ENCODE measurements at places on chromosomes 12 and 14.

DNA sequence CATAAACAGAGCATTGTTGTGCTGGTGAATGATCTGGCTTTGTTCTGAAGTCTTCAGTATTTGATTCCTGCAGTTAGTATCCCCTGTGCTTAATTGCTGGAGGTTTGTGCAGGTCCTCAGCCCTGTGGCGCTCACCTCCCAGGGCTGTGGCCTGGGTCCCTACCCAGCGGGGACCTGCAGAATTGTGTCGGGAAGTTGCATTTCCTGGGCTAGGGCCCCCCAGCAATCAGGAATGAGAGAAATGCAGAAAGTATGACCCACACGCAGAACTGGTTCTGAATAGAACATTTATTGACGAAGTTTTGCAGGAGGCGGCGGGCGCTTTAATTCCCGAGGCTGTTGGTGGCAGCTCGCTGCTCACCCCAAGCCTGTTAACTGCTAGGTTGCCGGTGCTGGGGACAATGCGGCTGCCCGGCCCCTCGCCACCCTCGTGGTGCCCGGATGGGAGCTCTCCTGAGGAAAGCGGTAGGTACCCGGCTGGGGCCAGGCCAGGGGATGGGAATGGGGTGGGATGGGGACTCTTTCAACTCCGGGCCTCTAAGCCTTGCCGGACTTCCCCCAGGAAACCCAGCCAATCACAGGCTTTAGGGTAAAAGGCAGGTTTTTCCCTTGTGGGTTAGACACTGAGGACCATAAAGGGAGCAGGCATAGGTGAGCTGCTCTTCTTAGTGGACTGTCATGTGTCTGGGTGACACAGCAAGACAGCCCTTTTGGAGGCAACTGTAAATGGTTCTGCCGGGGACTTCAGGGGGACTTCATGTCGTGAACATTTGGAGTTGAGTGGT is 11.6 kb downstream of the PLEKHG3 start:
- DNase-seq = no peak

- DNase-seq = no peak
These were observed 47.7 kb downstream of the CYP46A1 start for GRCh38 chr14:99731547-99732435.

GRCh38 chr12:46150735-46151134 is 118.1 kb downstream of the SLC38A1 start:
- DNase-seq = no peak

DNA sequence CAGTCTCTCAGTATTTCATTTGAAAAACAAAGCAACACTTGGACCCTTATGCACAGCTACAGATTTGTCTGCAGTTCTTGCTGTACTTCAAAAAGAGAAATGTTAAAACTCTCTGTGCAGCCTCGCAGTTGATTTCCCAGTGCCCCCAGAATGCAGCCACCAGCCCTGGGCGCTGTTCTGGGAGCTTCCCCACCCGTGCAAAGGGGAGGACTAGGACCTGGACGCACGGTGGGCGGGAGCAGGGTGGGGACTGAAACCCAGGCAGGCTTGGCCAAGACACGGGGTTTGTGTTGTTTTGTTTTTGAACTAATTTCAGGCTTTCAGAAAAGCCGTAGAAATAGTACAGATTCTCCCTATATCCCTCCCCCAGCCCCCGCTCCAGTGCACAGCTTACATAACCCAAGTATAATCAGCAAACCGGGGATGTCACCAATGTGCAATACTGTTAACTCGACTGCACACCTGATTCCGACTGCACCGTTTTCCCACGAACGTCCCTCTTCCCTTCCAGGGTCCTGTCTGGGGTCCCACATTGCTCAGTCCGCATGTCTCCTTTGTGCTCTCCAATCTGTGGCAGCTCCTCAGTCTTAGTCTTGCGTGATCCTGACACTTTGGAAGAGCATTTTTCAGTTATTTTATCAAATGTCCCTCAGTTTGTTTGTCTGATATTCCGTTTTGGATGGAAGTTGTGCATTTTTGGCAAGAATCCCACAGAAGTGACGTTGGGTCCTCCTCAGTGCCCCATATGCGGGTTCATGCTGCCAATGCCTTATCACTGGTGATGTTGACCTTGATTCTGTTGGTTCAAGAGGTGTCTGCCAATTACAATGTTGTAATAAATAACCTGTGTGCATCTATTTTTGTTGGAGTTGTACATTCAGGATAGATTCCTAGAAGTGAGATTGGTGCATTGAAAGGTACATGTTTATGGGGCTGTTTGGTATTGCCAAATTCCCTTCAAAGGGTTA is 95.9 kb downstream of the SETD3 start:
- no peak for DNase-seq

- DNase-seq = no peak
These were observed 78.4 kb upstream of the GZMB start for GRCh38 chr14:24712374-24712773.

- DNase-seq = no peak
These were observed 17.5 kb downstream of the MTA1 start for GRCh38 chr14:105436891-105437722.

- DNase-seq = no peak
These were observed 235.6 kb downstream of the DACT1 start for GRCh38 chr14:58873228-58873953.

DNA sequence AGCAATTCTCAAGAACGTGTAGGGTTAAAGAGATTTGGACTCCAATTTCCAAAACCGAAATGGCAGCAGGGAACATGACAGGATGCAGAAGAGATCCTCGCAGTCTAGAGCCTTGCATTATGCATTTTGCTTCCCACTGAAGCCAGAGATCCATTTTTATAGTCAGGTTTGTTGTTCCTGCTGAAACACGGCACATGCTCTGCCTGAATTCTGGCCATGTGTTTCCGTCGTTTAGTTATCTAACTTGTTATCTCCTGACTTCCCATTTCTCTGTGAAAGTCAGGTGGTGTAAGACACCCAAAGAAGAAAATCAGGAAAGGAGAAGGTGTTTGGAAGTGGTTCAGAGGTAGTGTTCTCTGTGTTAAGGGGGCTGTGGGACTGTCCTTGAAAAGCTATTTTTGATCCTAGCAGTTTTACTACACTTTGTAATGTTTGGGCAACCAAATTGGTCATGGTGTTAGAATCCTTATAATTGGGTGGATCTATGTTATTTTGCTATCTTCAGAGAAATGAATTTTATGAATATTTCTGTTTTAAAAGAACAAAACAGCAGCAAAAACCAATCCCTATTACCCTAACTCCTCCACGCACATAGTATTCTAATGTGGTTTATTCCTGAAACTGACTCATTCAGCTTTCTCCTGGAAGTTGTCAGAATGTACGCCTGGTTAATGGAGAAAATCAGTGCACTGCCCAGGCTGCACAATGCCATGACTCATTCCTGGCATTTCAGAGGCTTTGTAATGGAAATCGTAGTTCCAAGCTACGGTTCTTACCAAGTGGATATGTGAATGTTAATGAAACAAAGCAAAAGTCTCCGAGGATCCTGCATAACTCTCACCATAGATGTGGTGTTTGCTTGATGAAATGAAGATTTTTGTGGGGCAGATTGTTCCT is 110.1 kb downstream of the SAMD4A start:
- DNase-seq = no peak

DNA sequence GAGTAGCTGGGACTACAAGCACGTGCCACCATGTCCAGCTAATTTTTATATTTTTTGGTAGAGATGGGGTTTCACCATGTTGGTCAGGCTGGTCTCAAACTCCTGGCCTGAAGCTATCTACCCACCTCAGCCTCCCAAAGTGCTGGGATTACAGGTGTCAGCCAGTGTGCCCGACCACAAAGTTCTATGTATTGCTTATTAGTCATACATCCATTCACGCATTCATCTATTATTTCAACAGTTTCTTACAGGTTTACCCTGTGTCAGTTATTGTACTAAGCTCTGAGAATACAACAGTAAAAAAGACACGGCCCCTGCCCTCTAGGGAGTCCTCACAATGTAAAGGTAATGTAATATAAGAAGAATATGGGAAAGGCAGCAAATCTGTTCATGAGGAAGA is 188.9 kb upstream of the BTG1 start:
- DNase-seq = no peak

- no peak for DNase-seq
These were observed 150.1 kb upstream of the ATP2B1 start for GRCh38 chr12:89858718-89859117.

DNA sequence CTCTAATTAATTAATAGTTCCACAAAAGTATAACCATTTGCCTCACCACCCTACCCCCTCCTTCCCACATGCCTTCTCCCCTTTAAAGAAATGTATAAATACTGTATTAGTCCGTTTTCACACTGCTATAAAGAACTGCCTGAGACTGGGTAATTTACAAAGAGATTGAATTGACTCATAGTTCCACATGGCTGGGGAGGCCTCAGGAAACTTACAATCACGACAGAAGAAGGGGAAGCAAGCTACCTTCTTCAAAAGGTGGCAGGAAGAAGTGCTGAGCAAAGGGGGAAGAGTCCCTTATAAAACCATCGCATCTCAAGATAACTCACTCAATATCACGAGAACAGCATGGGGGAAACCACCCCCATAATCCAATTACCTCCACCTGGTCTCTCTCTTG is 8.2 kb upstream of the RESF1 start:
- no peak for DNase-seq

GRCh38 chr12:24463375-24463774 is 485.5 kb downstream of the BCAT1 start:
- no peak for DNase-seq

DNA sequence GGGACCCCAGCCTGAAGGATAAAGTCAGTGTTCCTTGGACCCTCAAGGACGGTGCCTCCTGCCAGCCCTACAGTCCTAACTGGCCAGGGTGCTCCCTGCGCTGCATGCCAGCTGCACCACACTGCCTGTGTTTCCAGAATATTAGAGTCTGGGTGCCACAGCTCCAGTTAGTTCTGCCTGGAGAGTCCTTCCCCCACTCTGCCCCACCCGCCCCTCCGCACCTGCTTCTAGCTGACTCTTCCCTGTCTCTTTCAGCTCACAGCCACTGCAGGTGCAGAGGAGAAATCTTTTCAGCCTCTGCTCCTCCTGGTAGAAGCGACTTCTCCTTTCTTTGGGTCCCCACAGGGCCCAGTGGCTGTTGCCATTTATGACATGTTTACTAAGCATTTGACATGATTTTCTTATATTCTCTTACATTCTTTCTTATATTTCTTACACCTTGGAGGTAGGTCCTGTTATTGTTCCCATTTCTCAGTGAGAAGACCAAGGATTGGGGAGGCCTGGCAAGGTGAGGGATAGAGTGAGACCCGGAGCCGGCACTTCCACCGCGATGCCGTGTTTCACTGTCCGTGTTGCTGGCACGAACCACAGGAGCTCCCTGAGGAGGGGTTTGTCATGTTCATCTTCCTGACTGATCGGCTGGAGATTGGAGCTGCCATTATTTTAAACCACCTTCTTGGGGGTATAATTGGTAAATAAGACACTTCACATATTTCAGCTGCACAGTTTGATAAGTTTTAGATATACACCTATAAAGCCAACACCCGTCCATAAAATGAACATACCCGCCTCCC is 29.4 kb downstream of the SYNE3 start:
- no peak for DNase-seq

DNA sequence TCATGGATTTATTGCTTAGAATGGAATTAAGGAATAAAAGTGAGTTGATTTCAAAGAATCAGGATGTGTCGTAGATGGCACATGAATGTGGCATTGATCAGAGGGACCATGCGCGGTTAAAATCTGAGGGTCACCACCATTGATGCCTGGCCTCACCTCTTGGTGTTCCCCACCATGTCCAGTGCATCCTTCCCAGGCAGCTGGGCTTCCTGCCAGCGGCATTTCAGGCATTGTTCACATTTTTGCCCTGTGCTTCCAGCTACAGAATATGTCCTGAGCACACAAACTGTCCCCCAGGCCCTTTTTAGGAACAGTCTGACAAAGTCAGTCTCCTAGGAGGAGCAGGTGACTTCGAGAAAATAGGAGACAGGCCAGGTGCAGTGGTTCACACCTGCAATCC is 42.0 kb upstream of the TSPAN9 start:
- DNase-seq = no peak
